Cerebellum (tissue), 4 donors: ENCODE measurements at places on chromosomes 12 and 14. TPM values are rescaled to one million over a fixed set of nuclear protein-coding genes. Genes with fewer than 3 reads are reported as not detected.

The NANOG gene
- total RNA-seq, result 0.27 TPM

The TGM1 gene
- 1.1 TPM for total RNA-seq

The SLC24A4 gene
- total RNA-seq, result 4.7 TPM

The POTEM gene
- not detected for total RNA-seq

The GPATCH2L gene
- 98.5 TPM for total RNA-seq
